Cardiac septum (tissue), 1 donor: ENCODE measurements at places on chromosomes 2 and 18. TPM values are rescaled to one million over a fixed set of nuclear protein-coding genes. Genes with fewer than 3 reads are reported as not detected.

DNA sequence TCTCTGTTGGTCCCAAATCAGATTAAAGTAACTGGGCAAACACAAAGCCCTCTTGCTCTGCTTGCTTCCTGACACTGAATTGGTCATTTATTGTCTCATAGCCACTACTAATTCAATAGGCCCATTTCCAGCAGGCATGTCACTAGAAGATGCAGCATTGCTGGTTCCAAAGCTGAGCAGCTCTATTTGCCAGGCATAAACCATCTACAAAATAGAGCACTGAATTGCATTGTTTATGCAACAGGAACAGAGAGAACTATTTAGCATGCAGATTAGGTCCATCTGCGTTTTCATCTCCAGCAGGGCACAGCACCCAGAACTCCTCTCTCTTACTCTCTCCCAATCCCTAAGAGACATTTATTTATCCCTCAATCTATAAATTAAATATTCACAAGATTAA is 227.6 kb downstream of the SUCLG1 start:
- DNase-seq, result no peak

GRCh38 chr2:7060631-7061449 is 143.6 kb downstream of the RNF144A start:
- no peak for DNase-seq

GRCh38 chr2:11385216-11385615 is 40.8 kb upstream of the ROCK2 start:
- DNase-seq, result no peak

GRCh38 chr2:12675352-12675795 is 41.4 kb upstream of the TRIB2 start:
- no peak for DNase-seq

- DNase-seq, result no peak
These were observed 284.7 kb upstream of the VWC2L start for GRCh38 chr2:214126135-214126534.

Gene IL18R1
- total RNA-seq, result 1.3 TPM

DNA sequence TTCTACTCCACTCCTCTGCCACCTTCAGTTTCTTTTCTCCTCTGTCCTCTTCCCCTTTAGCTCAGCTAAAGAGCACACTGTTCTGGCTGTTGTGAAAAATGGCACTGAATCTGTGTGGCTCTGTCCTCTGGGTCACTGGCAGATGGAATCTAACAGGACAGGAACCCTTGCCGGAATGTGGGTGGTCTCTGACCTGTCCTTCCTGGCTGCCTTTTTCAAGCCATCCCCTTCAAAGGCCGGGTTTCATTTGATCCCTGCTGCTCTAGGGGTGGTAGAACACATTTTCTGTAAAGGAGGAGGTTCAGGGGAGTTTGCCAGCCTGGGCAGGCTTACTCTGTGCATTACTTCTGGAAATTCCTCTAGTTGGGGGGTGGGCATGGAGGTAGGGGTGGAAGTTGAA is 29.9 kb downstream of the MTCL1 start:
- no peak for DNase-seq

Gene SERPINB4
- total RNA-seq, result not detected

GRCh38 chr2:74930811-74931486 is 27.5 kb upstream of the POLE4 start:
- no peak for DNase-seq

Gene GKN2
- total RNA-seq, result not detected

Gene ASTL
- total RNA-seq, result not detected

GRCh38 chr2:6423157-6423556 is 442.6 kb downstream of the CMPK2 start:
- no peak for DNase-seq

- DNase-seq, result no peak
These were observed 29.0 kb upstream of the REL start for GRCh38 chr2:60852282-60852860.
